ENCODE measurements at places on chromosomes 2 and 18.
A peak's percentile ranks its signal among the peaks of the same experiment; 100 is the strongest.

- no peak for DNase-seq
These were observed 777.6 kb upstream of the FANCL start for GRCh38 chr2:59018737-59019136.

GRCh38 chr2:174024524-174025270 is 59.5 kb upstream of the SP3 start:
- DNase-seq: peak; percentile 90

DNA sequence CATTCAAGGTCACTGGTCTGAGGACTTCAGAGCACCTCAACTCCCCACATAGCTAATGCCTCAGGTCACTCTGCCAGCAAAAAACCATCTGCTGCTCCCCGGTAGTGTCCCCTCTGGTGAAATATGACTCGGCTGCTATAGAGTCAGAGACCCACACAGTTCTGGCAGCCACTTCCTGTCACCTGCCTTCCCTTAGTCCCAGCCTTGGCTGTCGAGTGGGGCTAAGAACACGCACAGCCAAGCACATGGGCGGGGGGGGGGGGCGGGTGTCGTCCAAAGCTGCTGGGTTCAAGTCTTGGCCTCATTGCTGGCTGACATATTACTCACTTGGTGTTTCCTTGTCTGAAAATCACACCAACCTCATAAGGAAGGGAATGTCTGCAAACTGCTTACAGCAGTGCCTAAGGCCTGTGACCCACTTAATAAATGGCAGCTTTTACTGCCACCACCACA is 37.5 kb downstream of the POLR1A start:
- no peak for DNase-seq

DNA sequence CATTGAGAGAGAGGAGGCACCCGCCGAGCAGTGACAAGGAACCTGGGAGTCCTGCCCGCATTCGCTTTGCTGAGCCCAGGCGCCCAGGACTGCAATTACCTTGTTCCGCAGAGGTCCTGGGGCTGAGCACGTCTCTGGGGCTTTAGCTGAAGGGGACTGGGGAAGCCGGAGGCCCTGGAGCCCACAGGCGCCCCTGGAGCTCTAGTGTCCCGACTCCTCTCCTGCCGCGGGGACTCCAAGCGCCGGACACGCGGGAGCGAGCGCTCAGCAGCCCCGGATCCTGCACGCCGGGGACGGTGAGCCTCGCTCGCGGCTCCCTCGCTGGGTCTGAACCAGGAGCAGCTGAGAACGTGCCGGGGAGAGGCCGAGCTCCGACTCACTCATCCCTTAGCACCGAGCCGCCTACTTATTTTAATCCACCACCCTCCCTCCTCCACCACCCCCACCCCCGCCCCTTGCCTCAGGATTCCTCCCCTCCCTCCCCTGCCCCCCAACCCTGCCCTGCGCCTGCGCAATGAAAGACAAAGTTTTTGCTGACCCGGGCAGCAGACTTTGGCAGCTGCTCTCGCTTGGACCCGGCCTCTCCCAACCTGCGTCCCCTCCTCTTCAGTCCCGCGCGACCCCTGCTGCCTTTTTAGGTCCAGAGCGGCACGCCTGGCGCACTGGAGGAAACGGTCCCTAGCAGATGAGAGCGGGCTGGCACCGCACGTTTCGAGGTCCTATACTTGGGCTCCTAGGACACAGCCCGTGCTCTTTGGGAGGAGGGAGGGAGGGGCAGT is at the start of gene OSR1:
Gene OSR1 (minus strand): TSS at position 382 of the 779 bp plus-strand sequence. CDS start 4,818 bp downstream, outside the sequence.
- peak; percentile 88 for DNase-seq

DNA sequence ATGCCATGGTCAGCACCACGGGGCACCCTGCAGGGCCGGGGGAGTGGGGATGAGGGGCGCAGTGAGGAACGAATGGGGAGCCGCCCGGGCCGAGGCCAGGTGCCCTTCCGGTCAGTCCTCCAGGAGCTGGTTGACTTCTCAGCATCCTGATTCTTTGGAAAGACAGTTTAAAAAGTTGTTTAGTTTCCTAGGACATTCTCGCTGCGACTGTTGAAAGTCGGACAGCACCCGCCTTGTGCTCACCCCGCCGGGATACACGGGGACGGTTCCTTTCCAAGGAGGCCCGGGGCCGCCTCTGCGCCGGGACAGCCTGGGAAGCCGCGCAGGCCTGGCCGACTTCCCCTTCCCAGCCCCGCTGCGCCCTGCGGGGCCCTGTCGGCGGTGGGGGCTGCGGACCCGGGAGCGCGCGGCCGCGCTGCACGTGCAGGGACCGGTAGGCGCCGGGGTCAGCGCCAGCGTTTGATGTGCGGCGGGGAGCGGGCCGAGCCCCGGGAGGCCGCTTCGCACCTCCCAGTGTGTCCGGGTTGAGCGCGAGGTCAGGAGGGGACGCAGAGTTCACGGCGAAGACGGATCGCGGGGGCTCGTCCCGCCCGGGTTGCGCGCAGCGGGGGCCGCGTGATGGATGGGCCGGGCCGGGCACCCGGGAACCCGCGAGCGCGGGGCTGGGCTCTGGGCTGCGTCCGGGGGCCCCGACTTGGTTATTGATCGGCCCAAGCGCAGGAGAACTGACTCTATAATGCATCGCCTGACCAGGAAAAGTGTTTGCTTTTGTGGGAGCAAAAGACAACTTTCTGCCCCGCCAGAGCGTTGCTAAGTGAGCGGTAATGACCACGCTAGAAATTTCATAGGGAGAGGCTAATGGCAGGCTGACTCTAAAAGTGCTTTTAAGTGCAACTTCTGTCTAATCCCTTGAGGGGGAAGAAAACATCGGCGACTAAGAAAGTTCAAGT is 28.0 kb upstream of the SMIM21 start:
- DNase-seq: peak; percentile 68

- DNase-seq: no peak
These were observed 103.5 kb upstream of the MAP3K20 start for GRCh38 chr2:172972005-172972619.

DNA sequence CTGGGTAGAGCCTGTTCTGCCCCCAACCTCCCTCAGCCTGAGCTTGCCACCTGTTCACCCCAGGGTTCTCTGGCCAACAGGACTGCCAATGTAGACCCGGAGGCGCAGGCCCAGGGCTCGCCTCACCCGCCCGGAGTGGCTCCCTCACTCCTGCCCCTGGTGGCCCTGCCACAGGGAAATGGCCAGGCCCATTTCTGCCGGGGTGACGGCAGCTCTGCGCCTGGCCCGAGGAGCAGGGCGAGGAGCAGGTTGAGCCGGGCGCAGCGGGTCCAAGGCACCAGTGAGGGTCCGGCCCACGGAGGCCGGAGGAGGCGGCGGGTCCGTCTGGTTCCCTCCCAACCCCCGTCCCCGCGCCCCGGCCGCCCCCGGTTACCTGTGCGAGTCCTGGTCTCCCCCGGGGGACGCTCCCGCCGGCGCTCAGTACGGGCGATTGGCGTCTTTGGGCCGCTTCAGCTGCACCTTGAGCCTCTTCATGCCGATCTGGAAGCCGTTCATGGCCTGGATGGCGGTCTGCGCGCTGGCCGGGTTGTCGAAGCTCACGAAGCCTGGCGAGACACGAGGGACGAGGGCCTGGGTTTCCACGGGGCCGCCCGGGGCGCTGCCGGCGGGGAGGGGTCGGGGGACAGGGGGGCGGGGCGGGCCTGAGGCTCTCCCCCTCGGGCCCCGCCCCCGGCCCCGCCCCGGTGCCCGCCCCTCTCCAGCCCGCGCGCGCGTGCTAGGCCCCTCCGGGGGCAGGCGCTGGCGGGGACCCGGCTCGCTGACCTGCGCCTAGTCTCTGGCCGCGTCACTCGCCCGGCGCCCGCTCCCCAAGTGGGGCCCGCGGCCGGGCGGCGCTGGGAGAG is 312.0 kb downstream of the CELF4 start:
- peak; percentile 61 for DNase-seq

GRCh38 chr18:12933327-12933726 is 14.5 kb upstream of the SEH1L start:
- no peak for DNase-seq

DNA sequence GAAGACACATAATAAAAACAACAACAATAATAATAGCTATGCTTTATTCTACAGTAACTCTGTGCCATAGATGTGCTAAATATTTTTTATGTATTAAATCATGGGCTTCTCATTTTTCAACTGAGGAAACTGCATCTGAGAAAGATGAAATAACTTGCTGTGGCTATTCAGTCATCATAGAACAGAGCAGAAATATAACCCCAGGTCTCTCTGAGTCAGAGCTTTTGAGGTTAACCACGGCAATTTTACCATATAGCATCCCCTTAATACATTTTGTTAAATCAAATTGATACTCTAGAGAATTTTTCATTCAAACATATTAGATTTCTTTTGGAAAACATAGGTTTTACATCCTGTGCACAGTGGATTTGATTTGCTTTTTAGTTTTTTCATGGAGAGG is 586.6 kb upstream of the KLHL29 start:
- no peak for DNase-seq

- no peak for DNase-seq
These were observed 235.8 kb downstream of the MREG start for GRCh38 chr2:215777465-215778044.

DNA sequence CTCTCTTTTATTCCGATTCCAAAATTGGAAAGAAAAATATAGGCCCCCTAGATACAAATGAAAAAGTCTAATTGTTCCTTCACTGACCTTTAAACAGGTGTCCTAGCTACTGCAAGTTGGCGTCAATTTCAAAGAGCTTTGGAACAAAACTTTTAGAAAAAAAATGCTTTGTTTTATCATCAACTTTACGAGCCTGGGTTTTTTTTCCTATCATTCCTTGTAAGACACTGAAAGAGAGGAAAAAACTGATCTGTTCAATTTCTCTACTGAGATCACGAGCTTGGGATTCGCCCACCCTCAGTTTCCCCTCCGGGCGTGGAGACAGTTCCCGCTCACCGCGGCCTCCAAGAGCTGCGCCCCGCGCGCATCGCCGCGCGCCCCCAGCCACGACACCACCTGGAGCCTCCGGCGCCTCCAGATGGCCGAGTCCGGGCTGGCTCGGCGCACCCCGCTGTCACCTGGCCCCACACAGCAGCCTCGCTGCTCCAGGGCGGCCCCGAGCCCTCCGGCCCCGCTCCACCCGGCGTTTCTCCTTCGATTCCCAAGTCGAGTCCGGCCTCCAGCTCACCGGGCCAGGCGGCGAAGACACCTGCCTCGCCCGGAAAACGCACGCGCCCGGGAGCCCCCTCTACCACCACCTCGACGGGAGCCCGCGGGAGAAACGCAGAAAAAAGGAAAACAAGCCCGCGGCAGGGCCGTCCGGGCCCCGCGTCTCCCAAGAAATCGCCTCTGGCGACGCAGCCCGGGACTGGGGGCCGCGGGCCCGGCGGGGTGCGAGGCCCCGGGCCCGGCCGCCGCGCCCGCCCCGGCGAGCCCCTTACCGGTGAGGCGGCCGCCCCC is 656 bp downstream of the TBC1D8 start:
- peak; percentile 63 for DNase-seq

DNA sequence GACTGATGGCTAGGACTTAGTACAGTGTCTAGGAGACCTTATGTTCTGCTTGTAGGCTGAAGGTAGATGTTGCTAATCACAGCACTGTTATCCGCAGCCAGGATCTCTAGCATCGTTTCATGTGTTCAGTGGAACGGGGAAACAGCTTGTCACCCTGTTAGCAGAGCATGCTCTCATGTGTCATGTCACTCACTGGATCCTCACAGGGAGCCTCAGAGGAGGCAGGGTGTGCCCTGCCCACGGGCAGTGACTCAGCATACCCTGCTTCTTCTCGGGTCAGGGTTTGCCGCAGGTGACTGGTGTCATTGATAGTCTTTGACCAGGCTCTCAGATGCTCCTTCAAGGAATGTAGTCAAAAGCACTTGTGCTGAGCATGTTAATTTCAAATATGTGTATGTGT is 44.4 kb downstream of the RPIA start:
- no peak for DNase-seq

DNA sequence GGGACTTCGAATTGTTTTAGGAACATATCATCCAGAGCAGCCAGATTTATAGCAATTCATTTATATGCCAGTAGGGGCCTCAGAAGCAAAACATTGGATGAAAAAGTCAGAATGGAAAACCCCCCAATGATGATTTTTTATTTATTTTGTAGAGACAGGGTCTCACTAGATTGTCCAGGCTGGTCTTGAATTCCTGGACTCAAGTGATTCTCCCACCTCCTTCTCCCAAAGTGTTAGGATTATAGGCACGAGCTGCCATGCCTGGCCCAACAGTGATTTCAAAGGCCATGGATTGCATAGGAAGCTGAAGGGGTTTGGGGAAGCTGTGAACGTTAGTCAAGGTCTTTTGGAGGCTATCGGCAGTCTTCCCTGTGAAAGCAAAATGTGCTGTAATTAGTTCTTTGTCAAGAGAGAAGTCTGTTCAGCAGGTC is 21.9 kb upstream of the MCFD2 start:
- no peak for DNase-seq

DNA sequence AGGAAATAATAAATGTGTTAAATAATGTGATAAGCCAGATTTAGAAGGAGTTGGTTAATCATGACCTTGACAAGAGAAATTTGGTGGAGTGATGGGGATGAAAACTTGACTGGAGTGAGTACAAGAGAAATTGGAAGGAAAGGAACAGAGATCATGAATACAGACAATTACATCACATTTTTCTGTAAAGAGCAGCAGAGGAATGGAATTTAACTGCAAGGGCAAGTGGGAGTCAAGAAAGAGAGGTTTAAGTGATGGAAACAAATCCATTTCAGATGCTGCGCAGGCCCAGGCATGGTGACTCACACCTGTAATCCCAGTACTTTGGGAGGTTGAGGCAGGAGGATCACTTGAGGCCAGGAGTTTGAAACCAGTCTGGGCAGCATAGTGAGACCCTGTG is 46.7 kb downstream of the ICA1L start:
- no peak for DNase-seq

DNA sequence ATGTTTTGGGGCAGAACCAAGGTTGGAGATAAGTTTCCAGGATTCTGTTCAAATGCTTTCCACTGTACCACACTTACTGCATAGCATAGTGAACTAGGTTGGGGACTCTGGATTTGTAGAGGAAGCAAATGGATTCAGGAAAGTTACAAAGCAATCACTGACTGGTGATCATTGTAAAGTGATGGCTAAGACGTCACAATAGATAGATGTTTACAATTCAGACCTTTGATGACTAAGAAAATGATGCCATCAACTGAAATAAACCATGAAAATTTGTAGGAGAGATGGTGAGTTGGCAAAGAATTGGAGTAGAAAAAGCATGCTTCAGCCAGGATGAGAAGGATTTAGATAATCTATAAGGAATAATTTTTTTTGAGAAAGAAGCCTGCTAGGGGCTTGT is 178.0 kb downstream of the UBE2E3 start:
- no peak for DNase-seq

DNA sequence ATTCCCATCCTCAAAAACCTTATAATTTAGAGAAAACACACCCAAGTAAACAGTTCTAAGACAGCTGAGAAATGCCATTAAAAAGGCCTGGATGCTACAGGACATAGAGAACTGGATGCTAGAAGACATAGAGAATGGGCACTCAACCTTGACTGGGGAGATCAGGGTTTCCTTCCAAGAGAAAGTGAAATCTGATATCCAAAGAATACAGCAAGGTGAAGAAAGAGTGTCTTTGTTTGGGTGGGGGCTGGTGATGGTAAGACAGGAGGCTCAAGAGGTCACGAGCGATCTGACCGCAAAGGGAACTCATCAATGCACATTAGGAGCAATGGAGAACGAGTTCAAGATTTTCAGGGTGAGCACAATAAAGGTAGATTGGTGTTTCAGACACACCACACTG is 31.6 kb downstream of the EPB41L3 start:
- DNase-seq: no peak

Data from right forelimb (tissue), 1 donor.